ENCODE measurements at places on chromosomes 5 and 9.

DNA sequence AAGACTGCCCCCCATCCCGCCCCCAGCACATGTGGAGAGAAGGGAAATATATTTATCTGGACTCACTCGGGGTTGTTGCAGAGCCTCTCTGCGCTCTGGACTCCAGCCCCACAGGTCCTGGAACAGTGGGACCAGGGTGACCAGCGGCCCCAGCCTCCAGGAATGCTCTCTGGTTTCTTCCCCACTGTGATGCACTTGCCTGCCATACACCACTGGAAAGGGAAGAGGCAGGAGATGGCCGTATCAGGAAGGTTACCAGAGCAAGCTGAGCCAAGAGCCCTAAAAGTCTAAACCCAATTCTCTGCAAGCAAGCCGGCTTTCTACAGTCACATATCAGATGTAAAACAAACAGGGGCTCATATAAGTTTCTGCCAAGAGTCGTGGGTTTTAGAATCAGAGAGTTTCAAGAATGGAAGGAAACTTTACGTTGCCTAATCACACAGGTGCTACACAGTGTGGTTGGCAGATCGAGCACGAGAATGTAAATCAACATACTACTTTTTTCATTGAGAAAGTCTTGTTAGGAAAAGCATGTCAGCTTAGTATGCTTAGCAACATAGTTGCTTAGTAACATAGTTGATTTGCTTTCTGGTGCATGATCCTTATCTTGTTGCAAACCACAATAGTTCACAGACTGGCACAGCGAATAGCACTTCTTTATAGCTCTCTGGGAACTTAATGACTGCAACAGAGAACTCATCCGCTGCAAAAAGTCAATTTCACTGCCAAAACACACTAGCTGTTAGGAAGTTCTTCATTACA, 201.2 kb downstream of the TARS1 start:
- no peak for DNase-seq

DNA sequence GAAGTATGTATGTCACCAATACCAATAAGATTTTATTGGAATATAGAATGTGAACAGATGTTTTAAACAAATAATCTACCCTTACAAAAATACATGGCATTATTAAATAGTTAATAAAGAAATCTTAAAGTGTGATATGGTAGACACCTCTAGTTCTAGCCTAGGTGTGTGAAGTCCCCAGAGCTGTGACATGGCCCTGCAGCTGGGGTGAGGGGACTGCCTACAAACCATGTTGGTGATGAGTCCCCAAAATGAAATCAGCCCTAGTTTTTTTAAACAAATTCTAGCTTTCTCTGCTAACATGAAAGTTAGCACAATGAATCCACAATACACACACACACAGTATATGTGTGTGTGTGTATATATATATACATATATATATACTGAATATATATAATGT, 195.1 kb upstream of the RPS23 start:
- DNase-seq: no peak

GRCh38 chr5:76582230-76583162, 40.7 kb downstream of the F2RL2 start:
- peak; percentile 63 for DNase-seq

DNA sequence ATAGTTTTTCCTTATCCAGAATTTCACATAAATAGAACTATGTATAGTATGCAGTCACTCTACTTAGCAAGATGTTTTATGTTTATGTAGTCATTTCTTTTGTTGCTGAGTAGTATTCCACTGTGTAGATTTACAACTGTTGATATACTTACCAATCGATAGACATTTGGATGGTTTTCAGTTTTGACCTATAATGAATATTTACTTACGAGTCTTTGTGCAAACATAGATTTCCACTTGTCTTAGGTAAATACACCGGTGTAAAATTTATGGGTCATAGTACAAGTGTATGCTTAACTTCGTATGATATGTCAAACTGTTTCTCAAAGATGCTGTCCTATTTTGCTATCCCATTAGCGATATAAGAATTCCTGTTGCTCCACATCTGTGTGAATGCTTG, 19.7 kb upstream of the OR2K2 start:
- DNase-seq: no peak

- DNase-seq: no peak
Observed at GRCh38 chr9:106872641-106873040, 9.7 kb downstream of the ZNF462 start.

Measured in hematopoietic multipotent progenitor cell treated with erythropoietin and hydrocortisone succinate and interleukin-3 and kit ligand, for 8 days (in vitro differentiated cells).